ENCODE measurements at places on chromosomes 12 and 14. TPM values are rescaled to one million over a fixed set of nuclear protein-coding genes. Genes with fewer than 3 reads are reported as not detected.

GRCh38 chr12:112907415-112908157 lies 824 bp downstream of the OAS1 start:
- no peak for DNase-seq

DNA sequence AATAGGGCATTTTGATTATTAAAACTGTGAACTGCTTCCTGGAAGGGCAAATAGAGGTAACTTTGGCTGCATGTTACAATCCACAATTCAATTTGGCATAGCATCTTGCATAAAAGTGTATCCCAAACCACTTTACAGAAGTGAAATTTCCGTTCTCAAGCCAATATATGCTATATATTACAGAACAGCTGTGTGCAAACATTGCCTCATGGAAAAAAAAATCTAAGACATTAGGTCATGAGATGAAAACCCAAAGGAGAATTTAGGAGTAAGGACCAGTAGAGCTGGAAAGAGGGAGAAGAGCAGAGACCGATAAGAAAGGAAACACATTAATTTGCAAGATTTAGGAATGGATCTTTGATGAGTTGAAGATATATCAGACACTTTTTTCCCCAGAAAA lies 239.2 kb downstream of the PAX9 start:
- no peak for DNase-seq

DNA sequence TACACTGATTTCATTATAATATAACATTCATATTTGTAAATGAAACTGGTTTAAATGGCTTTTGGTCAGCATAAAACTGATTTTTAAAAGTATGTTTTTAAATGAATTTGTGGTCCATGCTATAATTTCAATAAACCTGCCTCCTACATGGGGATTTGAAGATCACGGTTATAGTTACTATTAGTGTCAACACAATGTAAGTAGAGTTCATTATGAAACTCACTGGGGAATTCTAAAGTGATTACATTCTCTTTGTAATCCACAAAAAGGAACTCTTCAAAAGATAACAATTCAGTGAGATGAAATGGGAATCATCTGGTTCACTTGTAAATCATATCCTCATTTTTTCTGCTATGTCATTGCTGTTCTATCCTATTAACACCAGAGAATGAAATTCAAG lies 204.5 kb upstream of the G2E3 start:
- DNase-seq = no peak

DNA sequence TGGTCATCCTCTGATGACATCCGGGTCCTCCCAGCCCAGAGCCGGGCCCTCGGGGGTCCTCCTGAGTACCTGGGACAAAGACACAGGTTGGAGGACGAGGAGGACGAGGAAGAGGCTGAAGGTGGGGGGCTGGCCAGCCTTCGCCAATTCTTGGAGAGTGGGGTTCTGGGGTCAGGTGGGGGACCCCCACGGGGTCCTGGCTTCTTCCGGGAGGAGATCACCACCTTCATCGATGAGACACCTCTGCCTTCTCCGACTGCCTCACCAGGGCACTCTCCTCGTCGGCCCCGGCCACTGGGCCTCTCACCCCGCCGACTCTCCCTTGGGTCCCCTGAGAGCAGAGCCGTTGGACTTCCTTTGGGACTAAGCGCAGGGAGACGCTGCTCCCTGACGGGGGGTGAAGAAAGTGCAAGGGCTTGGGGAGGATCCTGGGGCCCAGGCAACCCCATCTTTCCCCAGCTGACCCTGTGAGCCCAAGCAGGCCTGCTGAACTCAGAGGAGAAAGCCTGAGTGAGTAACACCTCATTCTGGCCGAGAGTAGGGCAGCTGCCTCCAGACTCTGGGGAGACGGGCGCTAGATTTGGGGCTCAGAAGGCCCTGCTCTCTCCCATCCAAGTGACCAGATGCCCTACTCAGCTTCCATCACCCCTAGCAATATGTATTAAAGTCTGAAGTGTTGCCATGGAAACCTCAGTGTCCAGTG lies 1.3 kb upstream of the P3H3 start:
- DNase-seq = no peak

DNA sequence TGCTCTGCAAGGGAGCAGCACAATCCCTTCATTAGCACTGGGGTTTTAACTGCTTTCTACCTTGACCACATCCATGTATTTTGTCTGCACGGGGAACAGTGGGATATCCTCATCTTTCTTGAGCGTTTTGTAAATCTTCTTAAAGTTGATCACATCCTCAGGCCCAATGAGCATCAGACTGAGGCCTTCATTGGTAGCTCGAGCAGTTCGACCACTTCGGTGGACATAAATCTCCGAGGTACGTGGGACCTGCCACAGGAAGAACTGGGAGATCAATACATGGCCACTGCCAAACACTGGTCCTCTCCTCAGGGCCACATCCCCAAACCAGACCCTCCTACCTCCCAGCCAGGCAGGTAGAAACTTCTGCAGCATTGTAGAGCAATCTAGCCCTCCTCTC lies 26.1 kb downstream of the DDX24 start:
- DNase-seq = no peak

DNA sequence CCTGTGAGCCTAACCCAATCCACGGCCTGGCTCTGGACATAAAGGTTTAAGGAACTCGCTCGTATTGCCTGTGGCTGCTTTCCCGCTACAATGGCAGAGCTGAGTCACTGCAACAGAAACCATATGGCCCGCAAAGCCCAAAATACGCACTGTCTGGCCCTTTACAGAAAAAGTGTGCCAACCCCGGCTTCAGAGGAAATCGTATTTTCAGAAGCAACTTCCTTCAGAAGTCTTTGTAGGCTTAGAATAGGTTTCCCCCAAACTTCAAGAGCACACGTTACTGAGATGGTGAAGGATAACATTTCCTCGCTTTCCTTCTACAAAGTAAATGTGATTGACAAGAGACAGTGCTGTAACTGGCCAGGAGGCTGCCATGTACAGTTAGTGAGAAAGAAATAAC lies 34.8 kb upstream of the TESC start:
- no peak for DNase-seq

- DNase-seq = no peak
Measured at GRCh38 chr12:24328261-24328660, 378.8 kb upstream of the SOX5 start.

- DNase-seq = no peak
Measured at GRCh38 chr12:51870504-51870903, 17.4 kb upstream of the ANKRD33 start.

GRCh38 chr14:23070262-23071129 lies 13.2 kb upstream of the CDH24 start:
- no peak for DNase-seq

- DNase-seq = peak; percentile 85
Measured at GRCh38 chr12:55188974-55189556, 31.8 kb upstream of the OR10A7 start.

The C12orf60 gene
- not detected for polyA plus RNA-seq

The SMIM41 gene
- 0.46 TPM for polyA plus RNA-seq

The BCL2L14 gene
- 19.2 TPM for polyA plus RNA-seq
